ENCODE measurements at places on chromosomes 3 and 15. TPM values are rescaled to one million over a fixed set of nuclear protein-coding genes. Genes with fewer than 3 reads are reported as not detected.

LMAN1L gene
- polyA plus RNA-seq: not detected

- DNase-seq: no peak
These were observed 32.3 kb upstream of the AMOTL2 start for GRCh38 chr3:134406331-134407238.

GPR87 gene
- polyA plus RNA-seq: 0.23 TPM

- no peak for DNase-seq
These were observed 7.7 kb upstream of the SCN10A start for GRCh38 chr3:38823722-38824121.

CYP8B1 gene
- 0.86 TPM for polyA plus RNA-seq

GRCh38 chr3:108450444-108450843 is 60.0 kb downstream of the MYH15 start:
- DNase-seq: no peak

PEAK1 gene
- 24.4 TPM for polyA plus RNA-seq

DNA sequence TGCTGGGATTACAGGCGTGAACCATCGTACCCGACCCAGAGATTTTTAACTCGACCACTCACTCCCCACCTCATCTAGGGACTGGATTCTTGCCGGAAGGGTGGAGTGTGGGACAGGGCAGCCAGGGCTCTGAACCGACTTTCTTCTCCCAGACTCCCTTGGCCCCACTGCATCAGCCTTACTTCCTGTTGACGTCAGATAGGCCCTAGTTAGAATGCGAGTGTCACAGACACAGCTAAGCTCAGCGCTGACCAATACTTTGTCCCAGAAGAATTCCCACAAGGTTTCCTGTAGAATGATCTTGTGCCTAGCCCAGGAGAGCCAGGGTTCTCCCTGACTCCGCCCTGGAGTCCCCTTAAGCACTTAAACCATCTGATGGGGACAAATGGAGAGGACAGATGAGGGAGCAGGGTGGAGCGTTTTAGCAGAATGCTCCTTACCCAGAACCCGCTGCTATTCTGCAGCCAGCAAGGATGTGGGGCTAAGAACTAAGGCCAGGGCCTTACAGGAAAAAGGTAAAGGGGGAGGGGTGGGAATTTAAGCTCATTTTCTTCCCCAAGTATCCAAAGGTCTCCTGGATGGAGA is 5.8 kb upstream of the TUSC2 start:
- no peak for DNase-seq

DNA sequence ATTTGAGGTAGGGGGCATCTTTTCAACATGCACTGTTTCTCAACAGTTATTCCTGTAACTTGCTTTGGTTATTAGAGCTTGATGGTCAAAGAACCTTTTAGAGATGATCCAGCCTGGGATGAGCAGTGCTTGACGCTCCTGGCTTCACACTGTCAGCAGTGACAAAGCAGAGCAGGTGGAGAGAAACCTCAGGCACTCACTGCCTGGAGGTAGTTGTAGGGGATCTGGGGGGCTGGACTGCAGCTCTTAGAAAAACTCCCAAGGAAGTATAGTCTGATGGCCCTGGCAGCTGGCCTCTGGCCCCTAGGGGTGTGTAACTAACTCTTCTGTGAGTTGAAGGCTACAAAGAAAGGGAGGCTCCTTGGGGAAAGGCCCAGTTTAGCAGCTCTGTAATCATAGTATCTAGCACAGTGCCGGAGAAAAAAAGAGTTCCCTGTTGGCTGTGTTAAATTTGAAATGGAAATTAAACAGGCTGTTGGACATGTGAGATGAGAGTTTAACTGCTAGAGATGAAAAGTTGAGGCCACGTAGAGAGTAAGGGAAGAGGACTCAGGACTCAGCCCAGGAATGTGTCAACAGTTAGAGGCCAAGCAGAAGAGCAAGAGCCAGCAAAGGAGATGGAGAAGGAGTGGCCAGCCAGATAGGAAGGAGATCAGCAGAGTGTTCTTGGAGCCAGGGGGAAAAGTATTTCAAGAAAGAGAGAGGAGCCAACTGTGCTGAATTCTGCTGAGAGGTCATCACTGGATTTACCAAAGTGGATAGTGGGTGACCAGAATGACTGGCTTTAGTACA is 14.2 kb downstream of the OXNAD1 start:
- DNase-seq: no peak

HAUS2 gene
- 26.5 TPM for polyA plus RNA-seq

- DNase-seq: no peak
These were observed 213.3 kb upstream of the THBS1 start for GRCh38 chr15:39367596-39367995.

SPTBN5 gene
- 4.9 TPM for polyA plus RNA-seq

DNA sequence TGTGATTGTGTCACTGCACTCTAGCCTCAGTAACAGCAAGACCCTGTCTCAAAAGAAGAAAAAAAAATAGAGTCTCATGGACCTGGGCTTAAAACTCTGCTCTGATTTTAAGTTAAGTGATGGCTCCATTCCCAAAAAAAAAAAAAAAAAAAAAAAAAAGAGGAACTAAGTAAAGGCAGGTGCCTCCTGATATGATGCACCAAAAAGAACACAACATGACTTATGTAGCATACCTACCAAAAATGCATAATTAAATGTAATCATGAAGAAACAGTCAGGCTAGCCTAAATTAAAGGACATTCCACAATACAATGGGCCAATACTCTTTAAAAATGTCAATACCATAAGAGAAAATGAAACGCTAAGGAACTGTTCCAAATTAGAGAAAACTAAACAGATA is 5.4 kb upstream of the IREB2 start:
- DNase-seq: no peak

TRIM42 gene
- not detected for polyA plus RNA-seq

- no peak for DNase-seq
These were observed 32.0 kb downstream of the CORO2B start for GRCh38 chr15:68610825-68611224.

DNA sequence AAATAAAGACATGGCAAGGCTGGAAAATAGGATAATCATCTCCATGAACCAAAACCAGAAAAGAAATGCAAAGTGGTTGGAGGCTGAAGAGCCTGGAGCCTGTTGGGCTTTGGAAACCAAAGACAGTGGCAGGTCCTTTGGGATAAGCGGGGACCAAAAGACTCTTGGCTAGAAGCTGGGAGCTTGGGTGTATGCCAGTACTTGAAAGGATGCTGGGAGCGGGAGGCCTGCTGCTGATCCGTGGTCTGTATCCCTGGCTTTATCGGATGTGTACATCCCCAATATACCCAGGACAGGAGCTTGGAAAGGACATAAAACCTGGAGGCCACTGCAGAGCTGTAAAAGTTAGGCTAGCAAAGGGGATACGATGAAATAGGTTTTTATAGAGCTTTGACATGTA is 1.3 kb upstream of the CHRNB4 start:
- no peak for DNase-seq

Data from left renal cortex interstitium (tissue), 4 donors.